ENCODE measurements at places on chromosomes 16 and 17.

DNA sequence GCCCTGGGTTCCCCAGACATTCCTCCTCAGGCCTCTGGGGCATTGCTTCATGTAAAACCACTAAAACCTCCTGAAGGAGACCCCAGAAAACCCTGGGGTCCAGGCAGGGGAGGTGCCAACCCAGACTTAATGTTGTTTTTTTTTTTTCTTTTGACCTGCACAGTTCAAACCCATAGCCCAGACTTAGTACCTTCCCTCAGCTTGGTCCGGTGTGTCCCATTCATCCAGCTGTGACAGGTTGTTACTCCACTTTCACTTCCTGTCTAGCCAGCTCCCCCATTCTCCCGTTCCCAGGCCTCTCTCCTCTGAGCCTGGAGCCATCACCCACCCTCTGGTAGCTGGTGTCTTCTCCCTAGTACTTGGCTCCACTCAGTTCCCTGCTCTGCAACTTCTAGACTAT, 4.8 kb downstream of the CDR2L start:
- DNase-seq, result no peak

DNA sequence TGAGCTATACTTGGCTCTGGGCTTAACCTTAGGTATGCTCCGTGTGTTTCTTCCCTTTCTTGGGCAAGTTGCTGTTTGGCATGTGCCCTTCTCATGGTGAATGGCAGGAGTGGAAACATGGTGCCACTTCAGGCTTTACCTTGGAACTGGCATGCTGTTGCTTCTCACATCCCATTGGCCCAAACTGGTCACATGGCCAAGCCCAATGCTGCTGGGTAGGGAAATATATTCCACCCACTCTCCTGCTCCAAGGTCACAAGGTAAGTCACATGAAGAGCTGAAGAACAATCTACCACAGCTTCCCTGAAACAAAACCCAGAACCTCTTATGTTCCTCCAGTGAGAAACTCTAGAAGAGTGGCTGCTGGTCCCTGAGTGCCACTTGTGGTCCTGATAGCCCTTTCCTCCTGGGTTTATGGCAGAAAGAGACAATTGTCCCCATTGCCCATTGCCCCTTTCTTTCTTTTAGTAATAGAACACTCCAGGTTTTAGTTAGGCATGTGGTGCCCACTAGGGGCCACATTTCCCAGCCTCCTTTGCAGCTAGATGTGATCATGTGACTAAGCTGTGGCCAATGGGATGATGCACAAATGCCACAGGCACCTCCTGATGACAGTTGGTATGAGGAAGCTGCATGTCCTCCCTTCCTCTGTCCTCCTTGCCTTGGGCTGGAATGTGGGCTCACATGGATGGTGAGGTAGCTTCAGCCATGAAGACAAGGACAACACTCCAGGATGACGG, 50.3 kb downstream of the MEOX1 start:
- no peak for DNase-seq

DNA sequence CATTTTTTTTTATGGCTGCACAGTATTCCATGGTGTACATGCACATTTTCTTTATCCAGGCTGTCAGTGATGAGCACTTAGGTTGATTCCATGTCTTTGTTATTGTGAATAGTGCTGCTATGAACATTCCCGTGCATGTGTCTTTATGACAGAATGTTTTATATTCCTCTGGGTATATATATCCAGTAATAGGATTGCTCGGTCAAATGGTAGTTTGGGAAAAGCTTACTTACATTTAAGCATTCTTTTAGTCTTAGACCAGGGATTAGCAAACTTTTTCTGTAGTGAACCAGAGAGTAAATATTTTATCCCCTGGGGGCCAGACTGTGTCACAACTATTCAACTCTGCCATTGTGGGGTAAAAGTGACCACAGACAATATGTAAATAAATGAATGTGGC, 40.2 kb downstream of the MED13 start:
- DNase-seq, result no peak

GRCh38 chr17:17728550-17729251, 47.4 kb downstream of the RAI1 start:
- DNase-seq, result no peak

DNA sequence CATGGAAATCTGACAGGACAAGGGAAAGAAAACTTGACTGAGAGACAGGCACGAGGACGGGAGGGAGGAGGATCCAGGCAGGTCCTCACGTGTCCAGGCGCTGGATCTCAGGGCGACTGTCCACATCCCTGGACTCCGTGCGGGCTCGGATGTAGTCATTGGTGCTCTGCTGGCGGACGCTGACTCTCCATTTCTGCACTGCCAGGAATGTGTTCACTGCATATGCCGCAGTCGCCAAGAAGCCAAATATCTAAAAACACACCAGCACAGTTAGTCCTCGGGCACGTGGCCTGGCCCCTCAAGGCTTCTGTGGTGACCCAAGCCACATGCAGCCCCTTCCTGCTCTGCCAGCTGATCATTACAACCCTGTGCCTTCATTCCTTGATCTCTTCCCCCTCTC, 17.5 kb downstream of the CMTM3 start:
- DNase-seq, result no peak

- no peak for DNase-seq
Observed at GRCh38 chr16:15403392-15403995, 7.9 kb downstream of the MPV17L start.

- no peak for DNase-seq
Observed at GRCh38 chr17:31431098-31431851, 39.8 kb downstream of the RAB11FIP4 start.

DNA sequence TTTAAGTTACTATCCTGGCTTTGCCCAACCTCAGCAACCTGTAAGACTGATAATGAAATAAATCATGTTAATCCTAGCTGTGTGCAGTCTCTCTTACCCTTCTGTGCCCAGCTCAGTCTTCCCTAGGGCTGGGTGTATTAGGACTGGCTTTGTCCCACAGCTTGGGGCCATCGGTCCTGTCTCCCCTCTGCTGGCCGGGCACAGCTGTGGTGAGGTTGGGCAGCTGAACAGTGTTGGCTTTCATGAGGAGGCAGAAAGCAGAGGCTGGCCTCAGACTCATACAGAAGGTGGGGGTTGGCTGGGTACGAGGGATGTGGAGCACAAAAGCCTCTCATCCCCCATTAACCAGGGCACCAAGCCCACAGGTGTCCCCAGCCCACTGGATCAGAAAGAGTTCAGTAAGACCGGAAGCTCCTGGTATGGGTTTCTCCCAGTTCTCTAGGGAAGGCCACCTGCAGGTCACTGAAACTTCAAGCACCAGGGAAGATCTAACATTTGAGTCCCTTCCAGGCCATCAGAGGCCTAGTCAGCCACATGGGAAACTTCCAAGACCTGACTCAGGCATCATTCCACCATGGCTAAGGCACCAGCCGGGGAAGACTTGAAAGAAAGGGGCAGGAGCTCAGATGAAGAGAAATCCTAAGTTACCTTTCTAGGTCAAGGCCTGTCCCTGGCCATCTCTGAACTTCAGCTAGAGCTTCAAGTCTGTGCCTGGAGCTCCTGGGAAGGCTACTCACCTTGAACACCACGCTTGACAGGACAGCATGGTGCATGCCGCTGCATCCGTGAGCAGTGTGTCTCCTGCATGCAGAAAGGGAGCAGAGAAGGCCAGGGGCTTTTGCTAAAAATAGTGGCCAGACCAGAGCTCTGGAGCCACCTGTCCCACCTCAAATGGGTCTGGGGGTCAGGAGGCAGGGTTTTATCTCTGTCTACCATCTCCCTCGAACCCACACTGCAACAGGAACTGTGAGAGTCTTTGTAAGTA, 8.8 kb downstream of the CNP start:
- DNase-seq, result no peak

DNA sequence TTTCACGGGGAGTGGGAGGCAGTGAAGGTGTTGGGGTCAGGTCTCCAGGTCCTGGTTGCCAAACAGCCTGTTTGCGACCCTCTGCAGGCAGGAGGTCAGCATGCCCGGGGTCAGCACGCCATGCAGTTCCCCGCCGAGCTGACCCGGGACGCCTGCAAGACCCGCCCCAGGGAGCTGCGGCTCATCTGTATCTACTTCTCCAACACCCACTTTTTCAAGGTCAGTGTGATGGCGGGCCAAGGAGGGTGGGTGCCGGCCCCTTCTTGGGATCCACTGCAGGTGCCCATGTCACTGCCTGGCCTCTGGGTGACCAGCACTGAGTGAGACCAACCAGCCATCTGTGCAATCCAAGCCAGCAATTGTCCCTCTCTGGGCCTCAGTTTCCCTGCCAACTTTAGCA, 21.3 kb downstream of the ADGRG5 start:
- DNase-seq, result no peak

GRCh38 chr16:56199164-56199563, 7.9 kb downstream of the GNAO1 start:
- no peak for DNase-seq

DNA sequence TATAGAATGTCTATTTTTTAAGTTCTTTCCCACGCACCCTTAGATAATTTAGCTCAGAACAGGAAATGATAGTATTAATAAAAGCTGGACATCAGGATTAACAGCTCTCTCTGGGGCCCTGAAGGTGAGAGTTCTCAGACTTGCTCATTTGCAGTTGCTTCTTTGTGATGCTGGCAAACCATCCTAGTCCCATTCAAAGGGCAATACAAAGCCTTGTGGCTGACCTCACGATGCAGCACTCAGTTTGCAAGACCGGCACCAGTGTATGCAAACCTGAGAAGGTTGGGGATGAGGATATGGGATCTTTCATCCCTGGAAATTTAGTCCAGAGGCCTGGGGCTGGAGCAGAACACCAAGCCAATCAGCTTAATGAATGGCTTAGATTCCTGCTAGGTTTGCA, 29.3 kb downstream of the STH start:
- no peak for DNase-seq

GRCh38 chr16:4314532-4315185, 1.2 kb upstream of the GLIS2 start:
- no peak for DNase-seq

- DNase-seq, result no peak
Observed at GRCh38 chr16:89458551-89458950, 31.8 kb downstream of the ANKRD11 start.

- DNase-seq, result no peak
Observed at GRCh38 chr16:1066584-1067172, 5.9 kb upstream of the SSTR5 start.

DNA sequence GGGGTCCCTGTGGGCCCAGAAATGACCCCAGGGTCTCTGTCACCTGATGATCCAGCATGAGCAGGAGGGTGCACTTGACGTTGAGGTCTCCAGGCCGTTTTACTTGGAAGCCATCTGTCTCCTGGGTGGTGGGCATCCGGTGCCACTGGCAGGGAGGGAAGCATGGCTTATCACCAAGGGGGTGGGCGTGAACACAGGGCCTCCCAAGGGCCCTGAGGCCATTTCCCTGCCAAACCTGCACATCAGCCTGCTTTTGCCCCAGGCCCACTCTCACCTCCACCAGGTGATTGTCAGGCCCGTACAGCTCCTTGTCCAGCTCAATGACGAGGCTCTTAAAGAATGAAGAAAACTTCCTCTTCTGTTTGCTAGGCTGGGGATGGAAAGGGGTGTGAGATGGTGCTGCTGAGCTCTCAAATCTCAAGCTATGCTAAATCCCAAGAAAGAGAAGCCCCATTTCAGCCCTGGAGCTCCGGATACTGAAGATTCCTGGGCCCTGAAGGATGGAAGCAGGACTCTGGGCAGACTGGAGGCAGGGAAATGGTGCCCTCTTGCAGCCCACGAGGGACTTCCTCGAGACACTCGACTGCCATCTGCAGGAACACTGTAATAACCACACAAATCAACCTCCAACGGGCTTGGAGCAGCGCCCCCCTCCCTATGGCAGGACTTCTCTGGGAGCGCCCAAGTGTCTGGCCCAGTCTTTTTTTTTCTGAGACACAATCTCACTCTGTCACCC, 7.1 kb upstream of the FTSJ3 start:
- no peak for DNase-seq

DNA sequence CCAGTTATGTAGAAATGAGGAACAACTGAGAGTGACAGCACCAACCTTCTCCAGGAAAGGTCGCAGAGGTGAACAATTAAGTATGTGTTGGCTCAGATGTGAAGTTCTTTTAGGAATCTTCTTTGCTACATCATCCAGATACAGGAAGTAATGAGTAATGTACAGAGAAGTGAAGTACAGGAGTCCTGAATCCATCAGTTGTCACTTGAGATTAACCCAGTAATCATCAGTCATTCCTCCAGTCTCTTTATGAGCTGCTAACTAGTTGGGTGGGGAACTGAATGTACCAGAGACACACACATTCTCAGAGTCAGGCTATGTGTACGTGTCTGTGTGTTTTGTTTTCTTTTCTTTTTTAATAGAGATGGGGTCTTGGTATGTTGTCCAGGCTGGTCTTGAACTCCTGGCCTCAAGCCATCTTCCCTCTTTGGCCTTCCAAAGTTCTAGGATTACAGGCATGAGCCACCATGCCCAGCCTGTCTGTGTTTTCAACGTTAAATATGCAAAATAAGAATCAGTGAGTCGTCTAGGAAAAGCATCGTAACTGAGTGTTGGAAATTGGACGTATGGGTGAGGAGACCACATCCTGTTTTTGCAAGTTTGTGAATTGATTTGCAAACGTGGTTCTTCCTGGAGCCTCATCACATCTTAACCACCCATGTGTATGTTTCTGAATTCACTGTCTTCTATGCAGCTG, 19.9 kb downstream of the ZNF200 start:
- DNase-seq, result no peak

Measured in brain pericyte (primary cell).